ENCODE measurements at places on chromosomes 1 and 21.

DNA sequence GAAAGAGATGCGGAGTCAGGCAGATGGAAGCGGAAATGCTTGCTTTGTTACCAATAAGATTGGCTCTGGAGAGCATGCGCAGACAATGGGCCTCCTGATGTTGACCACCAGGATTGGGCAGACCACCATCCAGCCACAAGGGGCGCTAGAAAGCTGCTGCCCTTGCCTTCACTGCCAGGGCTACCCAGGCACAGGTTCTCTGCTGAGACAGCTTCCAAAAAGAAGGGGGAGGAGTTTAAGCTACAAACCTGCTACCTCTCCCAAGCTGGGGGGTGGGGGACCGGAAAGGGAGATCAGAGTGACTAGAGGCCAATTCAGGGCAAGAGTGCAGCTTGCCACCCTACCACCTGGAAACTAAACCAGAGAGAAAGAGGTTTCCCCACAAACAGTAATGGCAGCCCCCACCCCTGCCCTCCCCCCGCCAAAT, 369.7 kb downstream of the RRAGC start:
- DNase-seq = no peak

DNA sequence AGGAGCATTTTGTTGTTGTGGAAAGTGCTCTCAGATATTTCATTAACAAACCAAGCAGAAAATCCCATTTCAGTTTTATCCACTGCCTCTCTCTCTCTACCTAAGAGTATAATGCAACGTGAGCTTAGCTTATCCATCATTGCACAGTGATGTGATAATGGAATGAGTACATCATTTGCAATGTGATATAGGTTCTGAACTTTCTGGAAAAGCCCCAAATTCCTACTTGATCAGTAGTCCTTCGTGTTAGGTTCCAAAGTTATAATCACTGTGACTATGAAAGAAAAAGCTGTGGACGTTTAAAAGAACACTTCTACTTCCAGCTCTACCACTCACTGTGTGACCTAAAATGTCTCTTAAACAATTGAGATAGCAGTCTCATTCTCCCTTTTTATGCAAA, 76.4 kb upstream of the PRMT6 start:
- no peak for DNase-seq

GRCh38 chr1:182698971-182699370, 14.6 kb upstream of the RGS8 start:
- DNase-seq = no peak

GRCh38 chr1:55466373-55466772, 251.2 kb upstream of the USP24 start:
- no peak for DNase-seq

DNA sequence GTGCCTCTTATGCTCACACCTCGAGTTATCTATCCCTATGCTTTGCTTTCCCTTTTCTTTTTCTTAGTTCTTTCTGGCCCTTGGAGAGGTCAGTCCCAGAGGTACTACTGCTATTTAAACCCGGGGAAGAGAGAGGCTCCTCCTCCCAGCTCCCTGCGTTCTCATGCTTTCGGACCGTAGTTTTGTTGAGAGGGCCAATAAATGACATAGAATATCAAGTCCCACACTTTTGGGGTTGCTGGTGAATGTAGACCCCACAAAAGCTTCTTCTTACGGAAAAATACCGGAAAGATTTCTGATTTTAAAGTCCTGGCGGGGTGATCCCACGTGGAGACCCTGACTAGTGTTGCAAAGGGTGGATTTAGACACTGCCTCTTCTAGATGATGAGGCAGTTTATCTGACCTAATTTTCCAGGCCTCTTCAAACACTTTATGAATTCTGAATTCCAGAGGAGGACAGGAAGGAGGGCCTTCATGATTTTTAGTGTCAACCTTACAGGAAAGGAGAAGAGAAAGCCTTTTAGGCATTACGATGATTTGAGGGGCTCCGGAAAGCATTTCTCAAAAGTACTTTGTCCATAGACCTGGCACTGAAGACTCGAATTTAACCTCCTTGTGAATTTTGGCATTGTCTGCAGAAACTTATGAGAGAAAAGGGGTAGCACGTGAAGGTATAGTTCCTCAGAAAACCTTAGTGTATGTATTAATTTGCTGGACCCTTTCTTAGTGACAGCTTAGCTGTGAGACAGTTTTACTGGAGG, 694 bp downstream of the TMEM167B start:
- DNase-seq = peak; percentile 43

DNA sequence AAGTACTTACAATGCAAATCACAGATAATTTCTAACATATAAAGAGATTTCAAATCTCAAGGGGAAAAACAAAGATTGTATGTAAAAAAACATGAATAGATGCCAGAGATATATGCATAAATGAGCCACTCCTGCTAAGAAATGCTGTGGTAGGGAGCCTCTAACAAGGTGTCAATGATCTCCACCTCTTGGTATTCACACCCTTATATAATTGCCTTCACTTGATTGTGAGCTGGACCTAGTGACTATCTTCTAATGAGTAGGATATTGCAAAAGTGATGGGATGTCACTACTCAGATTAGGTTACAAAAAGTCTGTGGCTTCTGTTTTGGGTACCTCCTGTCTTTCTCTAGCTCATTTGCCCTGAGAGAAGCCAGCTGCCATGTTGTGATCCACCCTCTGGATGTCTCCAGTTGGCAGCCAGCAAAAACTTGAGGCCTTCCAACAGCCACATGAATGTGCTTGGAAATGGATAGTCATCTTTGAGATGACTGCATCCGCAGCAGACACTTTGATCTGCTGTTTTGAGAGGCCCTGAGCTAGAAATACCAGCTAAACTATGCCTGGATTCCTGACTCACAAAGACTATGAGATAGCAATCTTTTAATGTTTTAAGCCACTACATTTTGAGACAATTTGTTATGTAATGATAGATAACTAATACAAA, 196.1 kb upstream of the FGGY start:
- DNase-seq = no peak

- DNase-seq = no peak
Observed at GRCh38 chr1:18649693-18650370, 19.2 kb downstream of the PAX7 start.

DNA sequence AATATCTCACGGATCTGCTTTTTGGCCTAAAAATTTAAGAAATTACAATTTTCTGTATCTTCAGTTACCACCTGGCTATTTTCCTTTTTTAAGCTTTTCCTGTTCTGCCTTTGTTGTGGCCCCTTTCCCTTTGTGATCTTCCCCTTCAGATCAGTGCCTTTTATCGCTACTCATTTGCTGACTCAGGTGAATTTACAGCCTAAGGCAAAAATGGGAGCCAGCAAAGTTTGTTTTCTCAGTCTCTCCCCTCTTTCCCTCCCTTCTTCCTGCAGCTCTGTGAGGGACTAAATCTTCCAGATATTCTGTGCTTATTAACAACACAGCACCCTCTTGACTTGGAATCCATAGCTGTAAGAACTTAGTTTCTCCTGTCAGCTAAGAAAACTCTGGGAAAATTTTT, 5.3 kb upstream of the PRRC2C start:
- no peak for DNase-seq

- peak; percentile 59 for DNase-seq
Observed at GRCh38 chr1:64543831-64544230, 73.9 kb downstream of the CACHD1 start.

DNA sequence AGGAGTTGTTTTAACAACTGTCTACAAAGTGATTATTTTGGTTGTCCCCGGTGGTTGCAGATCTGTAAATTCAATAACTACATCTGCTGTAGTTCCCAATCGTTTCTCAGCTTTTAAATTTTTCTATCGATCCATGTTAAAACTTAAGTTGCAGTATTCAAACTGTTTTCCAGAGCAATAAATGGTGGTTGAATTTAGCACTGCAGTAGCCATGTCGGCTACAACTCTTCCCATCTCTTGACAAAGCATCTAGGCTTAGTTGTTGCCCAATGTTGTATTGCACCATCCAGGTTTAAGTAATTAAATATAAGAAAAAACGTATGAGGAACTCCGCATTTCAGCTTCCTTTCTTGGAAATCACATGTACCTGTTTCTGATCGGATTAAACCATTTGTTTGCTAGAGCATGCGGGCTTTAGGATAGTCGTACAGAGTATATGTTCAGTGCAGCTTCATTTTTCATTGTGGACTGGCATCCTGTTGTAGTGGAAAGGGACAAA, 996 bp downstream of the CNIH4 start:
- DNase-seq = peak; percentile 85

GRCh38 chr1:21871943-21872342, 59.9 kb downstream of the LDLRAD2 start:
- no peak for DNase-seq

GRCh38 chr1:86296305-86297205, 99.6 kb downstream of the ODF2L start:
- DNase-seq = peak; percentile 54

- DNase-seq = no peak
Observed at GRCh38 chr1:143553627-143554026, 418.2 kb downstream of the FAM72C start.

DNA sequence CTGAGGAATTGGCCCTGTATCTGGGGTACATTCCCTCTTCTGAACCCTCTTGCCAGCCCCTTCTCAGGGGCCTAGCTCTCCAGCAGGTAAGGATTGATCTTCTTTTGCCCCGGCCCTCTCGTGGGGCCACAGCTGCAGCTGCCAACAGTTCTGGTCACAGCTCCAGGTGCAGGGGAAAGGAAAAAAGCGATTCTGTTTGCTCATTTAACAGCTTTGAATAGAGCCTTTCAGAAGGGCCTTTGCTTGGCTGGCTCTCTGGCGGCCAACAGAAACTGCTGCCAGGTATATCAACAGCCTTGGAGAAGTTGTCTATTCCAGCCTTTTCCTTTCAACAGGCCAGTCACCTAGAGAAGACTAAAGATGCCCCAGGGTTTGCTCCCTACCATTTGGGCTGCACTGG, 16.1 kb upstream of the FMOD start:
- no peak for DNase-seq

DNA sequence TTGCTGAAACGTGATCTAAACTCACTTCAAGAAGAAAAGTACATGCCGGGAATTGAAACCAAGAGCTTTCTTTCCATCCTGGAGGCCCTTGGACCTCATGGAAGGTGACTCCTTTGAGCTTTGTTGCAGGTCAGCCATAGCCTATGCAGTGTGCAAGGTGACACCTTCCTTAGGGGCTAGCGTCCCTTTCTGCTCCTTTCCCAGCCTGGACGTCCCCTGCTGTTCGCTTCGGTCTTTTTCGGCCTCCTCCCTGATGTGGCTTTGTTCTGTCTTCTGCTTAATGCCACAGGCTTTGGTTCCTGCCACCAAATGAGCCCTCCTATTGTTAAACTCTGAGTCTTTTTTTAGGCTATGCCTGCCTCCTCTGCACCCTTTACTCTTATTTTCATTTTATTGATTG, 308.8 kb downstream of the BRINP2 start:
- no peak for DNase-seq

GRCh38 chr1:231571904-231572303, 43.4 kb downstream of the TSNAX start:
- DNase-seq = no peak

DNA sequence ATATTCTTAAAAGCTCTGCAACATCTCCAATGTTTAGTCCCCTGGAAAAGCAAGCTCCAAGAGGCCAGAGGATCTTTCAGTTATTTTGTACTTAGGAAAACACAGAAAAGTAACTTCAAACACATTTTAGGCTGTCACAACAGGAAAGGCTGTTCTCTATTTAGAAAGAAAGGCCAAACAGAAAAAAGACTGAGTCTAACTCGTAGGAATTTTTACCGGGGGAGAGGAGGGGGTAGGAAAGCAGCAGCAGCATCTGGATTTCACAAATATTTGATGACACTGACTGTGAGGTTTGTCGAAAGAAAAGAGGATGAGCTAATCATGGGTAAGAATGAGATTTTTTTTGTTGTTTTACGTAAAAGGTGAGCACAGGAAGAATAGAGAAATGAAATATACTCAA, 107.1 kb downstream of the EIF4G3 start:
- no peak for DNase-seq

DNA sequence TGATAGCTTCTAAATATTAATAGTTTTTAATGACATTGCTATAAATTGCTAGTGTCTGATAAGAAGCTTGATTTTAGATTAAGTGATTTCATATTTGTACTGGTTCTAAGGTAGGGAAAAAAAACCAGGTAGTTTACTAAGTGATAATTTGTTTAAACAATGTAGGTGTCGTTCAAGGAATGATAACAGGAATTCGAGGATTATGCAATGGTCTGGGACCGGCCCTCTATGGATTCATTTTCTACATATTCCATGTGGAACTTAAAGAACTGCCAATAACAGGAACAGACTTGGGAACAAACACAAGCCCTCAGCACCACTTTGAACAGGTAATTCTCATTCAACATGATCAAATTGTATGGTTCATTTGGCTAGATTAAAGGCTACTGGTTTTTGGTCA, 52.4 kb downstream of the SASS6 start:
- DNase-seq = no peak

GRCh38 chr1:32919811-32920733, 18.9 kb upstream of the TMEM54 start:
- peak; percentile 46 for DNase-seq

- no peak for DNase-seq
Observed at GRCh38 chr1:177969109-177969508, 749 bp downstream of the SEC16B start.

DNA sequence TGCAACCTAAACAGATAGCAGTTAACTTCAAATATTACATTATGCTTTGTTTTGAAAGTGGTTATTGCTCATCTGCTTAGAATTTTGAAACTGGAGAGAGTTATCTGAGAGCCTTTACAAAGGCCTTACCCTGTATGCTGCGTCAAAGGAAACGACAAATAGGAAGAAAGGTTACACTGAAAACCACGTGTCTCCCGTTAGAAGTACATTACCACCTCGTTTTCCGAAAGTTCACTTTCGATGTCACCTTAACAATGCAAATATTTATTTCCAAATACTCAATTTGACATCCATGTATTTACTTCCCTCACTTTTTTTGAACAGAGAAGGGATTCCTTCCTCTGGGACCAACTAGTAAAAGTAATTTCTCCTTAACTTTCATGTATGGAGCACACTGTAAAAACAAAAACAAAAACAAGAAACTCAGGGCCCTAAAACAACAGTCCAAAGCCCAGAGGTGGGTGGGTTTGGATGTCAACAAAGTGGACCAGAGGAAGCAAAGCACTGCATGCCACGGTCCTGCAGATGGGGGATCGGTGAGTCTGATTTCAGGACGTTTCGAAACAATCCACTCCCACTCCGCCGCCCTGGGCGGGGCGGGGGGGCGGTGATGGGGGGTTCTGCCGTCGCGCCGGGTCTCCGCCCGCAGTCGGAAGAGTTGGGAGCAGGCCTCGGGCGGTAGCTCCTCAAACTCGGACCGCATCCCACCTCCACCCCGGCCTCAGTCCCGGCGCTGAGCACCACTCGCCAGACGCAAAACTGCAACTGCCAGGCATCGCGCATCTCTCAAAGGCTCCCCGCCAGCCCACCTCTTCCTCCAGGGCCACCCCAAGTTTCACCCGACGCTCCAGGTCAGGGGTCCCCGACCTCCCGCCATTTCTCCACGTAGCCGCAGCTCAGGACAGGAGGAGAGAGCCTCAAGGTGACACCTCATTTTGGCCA, 841 bp downstream of the ADSS2 start:
- peak; percentile 38 for DNase-seq

Measured in MV-4-11 (cell line).